Transverse colon (tissue), 4 donors: ENCODE measurements at places on chromosomes 6 and 20. TPM values are rescaled to one million over a fixed set of nuclear protein-coding genes. Genes with fewer than 3 reads are reported as not detected.

BHLHE23 gene
- not detected for total RNA-seq

BTN1A1 gene
- not detected for total RNA-seq

DNA sequence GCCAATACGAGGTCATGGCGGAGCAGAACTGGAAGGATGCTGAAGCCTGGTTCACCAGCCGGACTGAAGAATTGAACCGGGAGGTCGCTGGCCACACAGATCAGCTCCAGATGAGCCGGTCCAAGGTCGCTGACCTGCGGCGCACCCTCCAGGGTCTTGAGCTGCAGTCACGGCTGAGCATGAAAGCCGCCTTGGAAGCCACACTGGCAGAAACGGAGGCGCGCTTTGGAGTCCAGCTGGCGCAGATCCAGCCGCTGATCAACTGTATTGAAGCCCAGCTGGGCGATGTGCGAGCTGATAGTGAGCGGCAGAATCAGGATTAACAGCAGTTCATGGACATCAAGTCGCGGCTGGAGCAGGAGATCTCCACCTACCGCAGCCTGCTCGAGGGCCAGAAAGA lies 296.9 kb downstream of the OGFRL1 start:
- DNase-seq = no peak

DNA sequence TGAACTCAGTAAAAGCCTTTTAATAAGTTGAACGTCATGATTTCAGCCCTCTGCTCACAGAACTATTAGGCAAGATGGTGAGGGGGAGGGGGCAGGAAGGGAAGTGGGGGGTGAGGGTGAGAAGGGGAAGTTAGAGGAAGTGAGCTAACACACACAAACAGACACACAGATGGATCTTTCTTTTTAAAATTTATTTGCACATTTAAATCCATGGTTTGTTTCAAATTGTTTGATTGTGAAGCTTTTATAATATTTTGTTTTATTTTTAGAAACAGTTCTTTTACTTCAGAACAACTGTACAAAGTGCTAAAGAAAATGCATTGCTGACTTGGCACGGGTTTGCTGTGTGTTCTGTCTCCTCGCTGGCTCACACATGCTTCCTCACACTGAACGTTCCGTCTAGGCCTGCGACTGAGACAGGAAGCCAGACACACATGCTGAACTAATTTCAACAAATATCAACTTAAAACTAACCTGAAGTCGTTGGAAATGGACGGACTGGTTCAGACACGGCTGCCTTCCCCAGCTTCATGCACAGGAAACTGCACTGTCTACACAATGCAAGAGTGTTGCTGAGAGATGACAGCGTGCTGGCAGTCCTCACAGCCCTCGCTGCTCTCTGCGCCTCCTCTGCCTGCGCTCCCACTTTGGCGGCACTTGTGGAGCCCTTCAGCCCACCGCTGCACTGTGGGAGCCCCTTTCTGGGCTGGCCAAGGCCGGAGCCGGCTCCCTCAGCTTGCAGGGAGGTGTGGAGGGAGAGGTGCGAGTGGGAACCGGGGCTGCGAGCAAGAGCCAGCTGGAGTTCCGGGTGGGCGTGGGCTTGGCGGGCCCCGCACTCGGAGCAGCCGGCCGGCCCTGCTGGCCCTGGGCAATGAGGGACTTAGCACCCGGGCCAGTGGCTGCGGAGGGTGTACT lies 8.1 kb upstream of the ZBP1 start:
- peak; percentile 44 for DNase-seq

NTSR1 gene
- total RNA-seq = 6.7 TPM

- no peak for DNase-seq
Measured at GRCh38 chr6:145903356-145904102, 60.6 kb downstream of the SHPRH start.

DNA sequence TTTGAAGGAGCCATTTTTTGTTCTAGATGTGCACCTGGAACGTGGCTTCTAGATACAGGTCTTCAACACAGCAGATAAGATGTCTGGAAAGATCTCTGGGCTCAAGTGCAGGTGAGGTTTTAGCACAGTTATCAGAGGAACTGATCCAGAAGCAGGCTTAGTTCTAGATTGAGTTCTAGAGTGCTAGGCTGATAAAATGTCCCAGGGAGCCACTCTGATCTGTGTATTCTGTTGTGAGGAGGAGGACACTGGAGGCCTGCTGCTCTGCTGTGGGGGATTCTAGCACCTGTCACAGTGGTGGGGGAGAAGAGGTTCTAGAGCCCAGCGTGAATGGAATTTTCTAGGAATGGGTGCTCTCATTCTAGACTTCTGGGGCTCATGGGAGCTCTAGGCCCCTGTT lies 12.0 kb upstream of the CCM2L start:
- no peak for DNase-seq

ZNF334 gene
- total RNA-seq = 6.4 TPM

DNA sequence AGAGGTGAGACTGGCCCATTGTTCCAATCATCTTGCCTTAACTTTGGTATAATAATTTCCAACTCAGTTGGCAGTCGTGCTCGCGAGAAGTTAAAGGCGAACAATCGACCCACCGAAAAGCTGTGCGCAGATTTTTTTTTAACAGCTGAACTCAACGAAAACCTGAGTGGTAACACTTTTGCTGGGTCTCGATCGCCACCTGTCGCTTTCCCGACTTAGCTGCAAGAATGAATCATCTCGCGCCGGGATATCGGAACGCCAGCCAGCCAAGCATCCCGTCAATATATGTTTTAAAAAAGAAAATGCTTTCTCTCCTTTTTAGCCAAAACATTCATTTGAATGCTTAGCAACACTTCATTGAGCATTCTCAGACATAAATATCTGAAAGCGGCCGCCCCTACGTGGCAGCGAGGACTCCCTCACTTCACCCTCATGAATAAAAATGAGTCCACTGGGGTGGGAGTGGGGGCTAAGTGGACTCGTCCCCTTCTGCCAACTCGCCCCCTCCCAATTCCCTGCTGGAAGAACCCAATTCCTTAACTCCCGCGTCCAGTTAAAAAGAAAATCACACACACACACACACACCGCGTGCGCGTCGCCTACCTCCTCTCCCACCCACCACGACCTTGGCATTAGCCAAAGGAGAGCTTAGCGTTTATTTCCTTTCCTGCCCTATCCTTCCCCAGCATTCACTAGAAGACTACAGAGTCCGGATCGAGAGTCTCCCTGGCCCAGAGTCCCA lies 1.5 kb downstream of the COL12A1 start:
- peak; percentile 72 for DNase-seq

- no peak for DNase-seq
Measured at GRCh38 chr20:20480689-20481088, 112.8 kb downstream of the INSM1 start.
